ENCODE measurements at places on chromosomes 2 and 18. TPM values are rescaled to one million over a fixed set of nuclear protein-coding genes. Genes with fewer than 3 reads are reported as not detected.

DNA sequence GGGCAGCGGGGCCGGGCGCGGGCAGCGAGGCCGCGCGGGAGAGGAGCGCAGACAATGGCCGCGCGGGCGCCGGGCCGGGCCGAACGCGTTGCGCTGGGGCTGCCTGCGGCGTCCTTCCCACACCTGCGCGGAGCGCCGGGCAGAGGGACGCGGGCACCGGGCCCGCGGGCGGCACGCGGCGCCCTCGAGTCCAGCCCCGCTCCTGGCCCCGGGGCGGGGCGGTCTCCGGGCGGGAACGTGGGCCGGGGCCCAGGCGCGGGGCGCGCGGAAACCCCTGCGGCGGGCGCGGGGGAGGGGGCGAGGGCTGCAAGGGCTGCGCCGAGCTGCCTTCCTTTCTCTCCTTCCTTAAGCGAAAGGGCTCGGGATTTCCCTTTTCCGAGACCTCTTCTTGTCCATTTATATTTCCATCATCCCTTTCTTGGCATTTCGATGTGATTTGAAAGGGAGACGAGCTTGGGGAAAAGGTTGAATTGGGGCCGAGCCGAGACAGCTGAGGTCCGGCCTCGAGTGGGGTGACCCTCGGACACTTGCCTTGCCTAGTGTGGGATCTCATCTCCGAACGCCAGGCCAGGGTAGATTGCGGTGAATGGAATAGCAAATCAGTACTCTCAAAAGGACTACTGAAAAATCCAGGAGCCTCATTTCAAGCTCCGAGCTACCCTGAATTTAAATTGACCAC lies 676 bp downstream of the KLHL23 start:
- H3K27ac ChIP-seq = no peak overlapping the region
- peaks cover 6% of the 10 kb centered on the region for H3K4me1 ChIP-seq
- peaks cover 15% of the 10 kb centered on the region for H3K27me3 ChIP-seq
- H3K4me3 ChIP-seq = peak overlapping the region; percentile 67

DNA sequence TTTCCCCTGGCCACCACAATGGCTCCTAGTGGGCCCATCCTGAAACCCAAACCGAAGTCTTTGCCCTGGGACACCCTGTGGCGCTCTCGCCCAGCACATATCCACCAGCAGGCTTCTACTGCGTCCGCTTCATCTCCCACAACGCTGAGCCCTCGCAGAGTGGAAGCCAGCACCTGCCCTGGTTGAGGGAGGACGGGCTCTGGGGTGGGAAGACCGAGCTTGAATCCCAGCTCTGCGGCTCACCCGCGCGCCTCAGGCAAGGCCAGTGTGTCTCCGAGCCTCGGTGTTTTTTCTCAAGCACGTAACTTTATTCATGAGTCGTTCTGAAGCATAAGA lies 15.6 kb downstream of the KLF11 start:
- H3K4me1 ChIP-seq = peaks cover 15% of the 10 kb centered on the region
- H3K4me3 ChIP-seq = no peak overlapping the region
- no peaks in the 10 kb centered on the region for H3K36me3 ChIP-seq
- H3K27me3 ChIP-seq = no peaks in the 10 kb centered on the region
- no peak overlapping the region for H3K27ac ChIP-seq

DNA sequence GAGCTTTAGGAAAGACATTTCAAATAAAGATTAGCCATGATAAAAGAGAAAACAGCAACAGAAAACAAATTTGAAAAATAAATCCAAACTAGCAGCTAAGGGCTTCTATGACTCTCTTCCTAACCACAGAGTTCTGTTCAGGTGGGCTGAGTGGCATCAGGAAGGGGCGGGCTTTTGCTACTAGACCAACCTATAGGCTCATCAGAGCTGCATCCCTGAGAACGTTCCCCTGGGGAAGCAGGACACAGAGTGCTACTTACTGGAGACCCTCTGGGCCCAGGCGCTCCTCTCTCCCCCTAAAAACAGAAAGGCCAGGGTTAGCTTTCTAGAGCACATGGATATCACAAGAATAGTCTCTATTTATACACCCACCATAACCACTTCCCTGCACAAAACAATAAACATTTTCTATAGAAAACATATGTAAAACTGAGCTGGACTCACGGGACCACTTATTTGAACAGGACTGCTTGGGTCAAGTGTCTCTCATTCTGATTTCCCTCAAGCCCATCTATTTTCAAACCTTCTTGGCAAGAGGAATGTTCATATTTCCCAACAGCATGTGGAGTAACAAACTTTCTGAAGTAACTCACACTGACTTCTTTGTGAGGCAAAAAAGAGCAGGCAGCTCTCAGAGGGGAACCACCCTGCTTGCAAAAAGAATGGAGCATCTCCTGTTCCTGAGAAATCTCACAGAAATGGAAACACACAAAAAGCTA lies 78.9 kb upstream of the LMAN1 start:
- H3K36me3 ChIP-seq = no peaks in the 10 kb centered on the region
- H3K27ac ChIP-seq = no peak overlapping the region
- no peaks in the 10 kb centered on the region for H3K27me3 ChIP-seq
- DNase-seq = no peak
- H3K4me3 ChIP-seq = no peak overlapping the region

GRCh38 chr2:156343940-156344301 lies 11.4 kb upstream of the NR4A2 start:
- peaks cover 26% of the 10 kb centered on the region for H3K4me1 ChIP-seq
- DNase-seq = no peak
- H3K27me3 ChIP-seq = no peaks in the 10 kb centered on the region
- no peak overlapping the region for H3K4me3 ChIP-seq

ASXL3 gene
- polyA plus RNA-seq = not detected

HOXD4 gene
- polyA plus RNA-seq = not detected

M1AP gene
- 0.19 TPM for polyA plus RNA-seq

ASAP2 gene
- polyA plus RNA-seq = 54.2 TPM

Data from keratinocyte (primary cell).